ENCODE measurements at places on chromosomes 13 and 19.

GRCh38 chr13:50842990-50843256 is 569 bp downstream of the DLEU7 start:
- DNase-seq, result no peak

GRCh38 chr13:56457535-56458190 is 683.1 kb upstream of the PRR20A start:
- no peak for DNase-seq

DNA sequence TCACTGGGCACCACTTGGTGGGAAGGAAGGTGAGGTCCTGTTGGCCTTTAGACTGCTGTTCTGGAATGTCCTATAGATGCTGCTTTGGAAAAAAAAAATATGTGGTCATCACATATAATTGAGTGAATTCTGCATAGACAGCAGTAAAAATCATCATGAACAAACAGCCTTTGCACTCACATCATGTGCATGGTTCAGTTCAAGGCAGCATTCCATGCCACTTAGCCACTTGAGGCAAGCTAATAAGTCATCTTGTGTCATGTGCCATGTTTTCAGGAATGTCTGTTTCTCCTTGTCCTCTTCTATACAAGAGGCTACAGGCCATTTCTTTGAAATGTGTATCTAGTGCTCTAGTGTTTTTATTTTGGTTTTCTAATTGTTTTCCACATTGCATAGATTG is 43.9 kb upstream of the TSC22D1 start:
- DNase-seq, result no peak

GRCh38 chr13:99353836-99354235 is 46.6 kb upstream of the GPR183 start:
- no peak for DNase-seq

DNA sequence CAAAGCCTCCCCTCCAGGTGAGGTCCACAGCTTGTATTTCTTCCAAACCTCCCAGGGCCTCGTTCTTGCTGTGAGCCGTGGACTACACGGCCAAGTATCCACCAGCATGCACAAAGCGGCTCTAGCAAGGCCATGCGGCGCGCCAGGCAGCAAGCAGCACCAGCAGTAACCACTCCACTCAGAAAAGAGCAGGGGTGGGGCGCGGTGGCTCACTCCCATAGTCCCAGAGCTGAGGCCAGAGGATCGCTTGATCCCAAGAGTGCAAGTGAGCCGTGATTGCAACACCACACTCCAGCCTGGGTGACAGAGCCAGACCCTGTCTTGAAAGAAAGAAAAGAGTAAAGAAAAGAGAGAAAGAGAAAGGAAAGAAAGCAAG is 4.7 kb downstream of the CCDC8 start:
- DNase-seq, result no peak

- no peak for DNase-seq
These were observed 13.8 kb upstream of the MEIS3 start for GRCh38 chr19:47433121-47433520.

GRCh38 chr19:2719920-2720776 is 1.0 kb downstream of the DIRAS1 start:
- no peak for DNase-seq

GRCh38 chr19:49150106-49150943 is 4.9 kb downstream of the HRC start:
- DNase-seq, result no peak

GRCh38 chr13:24459234-24459633 is 53.3 kb downstream of the PARP4 start:
- DNase-seq, result no peak

- no peak for DNase-seq
These were observed 53.3 kb downstream of the TEX26 start for GRCh38 chr13:30985637-30986205.

GRCh38 chr13:52849291-52850071 is 1.0 kb upstream of the PCDH8 start:
- no peak for DNase-seq

DNA sequence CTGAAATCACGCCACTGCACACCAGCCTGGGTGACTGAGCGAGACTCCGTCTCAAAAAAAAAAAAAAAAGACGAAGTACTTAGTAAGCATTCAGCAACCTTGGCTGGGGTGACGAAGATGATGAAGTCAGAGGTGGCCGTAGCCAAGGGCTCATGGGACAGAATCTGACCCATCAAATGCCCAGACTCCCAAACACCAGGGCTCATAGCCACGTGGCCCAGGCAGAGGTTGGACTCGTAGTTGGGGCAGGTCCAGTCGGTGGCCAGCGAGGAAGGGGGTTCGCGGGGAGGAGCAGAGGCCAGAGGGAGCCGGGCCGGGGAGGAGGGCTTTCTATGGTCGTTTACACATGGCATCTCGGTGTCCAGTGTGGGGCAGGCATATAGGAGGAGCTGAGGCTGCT is 52.1 kb upstream of the EHD2 start:
- no peak for DNase-seq

DNA sequence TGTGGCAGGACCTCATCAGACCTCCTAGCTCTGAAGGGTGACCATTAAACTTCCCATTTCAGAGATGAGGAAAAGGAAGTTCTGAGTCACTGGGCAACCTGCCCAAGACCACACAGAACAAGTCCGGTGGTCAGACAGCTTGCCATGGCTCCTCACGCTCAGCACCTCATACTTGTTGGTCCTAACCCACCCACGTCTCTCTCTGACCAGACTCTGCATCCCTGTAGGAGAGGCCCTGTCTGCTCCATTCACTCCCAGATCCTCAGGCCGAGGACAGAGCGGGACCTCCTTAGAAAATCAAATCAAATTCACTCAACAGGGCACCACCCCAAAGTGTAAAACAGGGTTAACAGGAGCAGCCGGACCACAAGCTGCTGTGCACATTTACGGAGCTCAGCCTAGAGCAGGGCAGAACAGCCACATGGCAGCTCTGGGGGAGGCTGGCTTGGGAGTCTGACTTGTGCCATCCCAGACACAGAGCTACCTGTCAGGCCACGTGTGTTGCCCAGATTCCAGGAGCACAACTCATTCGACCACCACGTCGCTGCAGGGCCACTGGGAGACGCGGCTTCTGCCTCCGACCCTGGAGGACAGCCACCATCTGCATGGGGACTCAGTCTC is 1.7 kb downstream of the MIER2 start:
- DNase-seq, result no peak

GRCh38 chr19:17947815-17948513 is 15.1 kb downstream of the CCDC124 start:
- DNase-seq, result peak; percentile 88

DNA sequence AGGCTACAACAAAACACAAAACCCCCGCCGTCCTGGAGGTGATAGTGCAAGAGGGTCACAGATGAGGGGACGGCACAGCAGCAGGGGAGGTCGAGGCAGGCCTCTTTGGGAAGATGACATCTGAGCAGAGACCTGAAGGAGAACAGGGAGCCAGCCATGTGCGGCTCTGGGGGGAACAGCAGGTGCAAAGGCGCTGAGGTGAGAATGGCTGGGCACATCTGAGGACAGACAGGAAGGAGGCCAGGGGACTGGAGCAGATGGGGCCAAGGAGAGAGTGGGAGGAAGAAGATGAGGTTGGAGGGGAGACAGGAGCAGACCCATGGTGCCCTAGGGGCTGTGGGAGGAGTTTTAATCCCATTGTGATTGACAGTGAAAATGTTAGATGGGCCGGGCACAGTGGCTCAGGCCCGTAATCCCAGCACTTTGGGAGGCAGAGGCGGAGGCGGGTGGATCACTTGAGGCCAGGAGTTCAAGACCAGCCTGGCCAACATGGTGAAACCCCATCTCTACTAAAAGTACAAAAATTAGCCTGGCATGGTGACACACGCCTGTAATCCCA is 1.8 kb upstream of the CKM start:
- DNase-seq, result no peak

GRCh38 chr13:105442949-105443699 is 1092.3 kb downstream of the EFNB2 start:
- no peak for DNase-seq

DNA sequence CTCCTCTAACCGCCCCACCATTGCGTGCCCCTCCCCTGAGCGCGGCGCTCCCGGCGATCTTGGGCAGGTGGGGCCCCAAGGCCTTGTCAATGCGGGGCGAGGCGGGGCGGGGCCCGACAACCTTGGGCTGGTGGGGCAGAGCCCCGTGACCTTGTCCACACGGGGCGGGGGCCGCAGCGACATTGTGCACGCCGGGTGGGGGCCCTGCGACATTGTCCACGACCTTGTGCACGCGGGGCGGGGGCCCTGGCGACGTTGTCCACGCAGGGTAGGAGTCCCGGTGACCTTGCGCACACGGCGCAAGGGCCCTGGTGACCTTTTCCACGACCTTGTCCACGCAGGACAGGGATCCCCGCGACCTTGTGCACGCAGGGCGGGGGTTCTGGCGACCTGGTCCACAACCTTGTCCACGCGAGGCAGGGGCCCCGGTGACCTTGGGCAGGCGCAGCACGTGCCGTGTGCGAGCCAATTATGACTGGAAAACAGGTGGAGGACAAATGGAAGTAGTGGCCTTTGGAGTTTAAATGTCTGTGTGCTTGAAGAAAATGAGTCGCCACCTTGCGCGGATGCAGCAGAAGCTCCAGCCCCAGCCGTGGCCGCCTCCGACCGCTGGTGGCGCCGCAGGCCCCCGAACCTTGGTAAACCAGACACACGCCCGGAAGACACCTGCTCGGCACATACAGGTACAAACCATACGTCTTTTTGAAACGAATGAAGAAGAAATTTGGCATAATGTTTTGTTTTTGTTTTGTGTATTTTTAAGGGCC is 62.6 kb downstream of the LATS2 start:
- no peak for DNase-seq

- no peak for DNase-seq
These were observed 28.8 kb upstream of the RCBTB2 start for GRCh38 chr13:48561466-48562235.

- no peak for DNase-seq
These were observed 9.5 kb downstream of the CEBPG start for GRCh38 chr19:33382982-33383381.

DNA sequence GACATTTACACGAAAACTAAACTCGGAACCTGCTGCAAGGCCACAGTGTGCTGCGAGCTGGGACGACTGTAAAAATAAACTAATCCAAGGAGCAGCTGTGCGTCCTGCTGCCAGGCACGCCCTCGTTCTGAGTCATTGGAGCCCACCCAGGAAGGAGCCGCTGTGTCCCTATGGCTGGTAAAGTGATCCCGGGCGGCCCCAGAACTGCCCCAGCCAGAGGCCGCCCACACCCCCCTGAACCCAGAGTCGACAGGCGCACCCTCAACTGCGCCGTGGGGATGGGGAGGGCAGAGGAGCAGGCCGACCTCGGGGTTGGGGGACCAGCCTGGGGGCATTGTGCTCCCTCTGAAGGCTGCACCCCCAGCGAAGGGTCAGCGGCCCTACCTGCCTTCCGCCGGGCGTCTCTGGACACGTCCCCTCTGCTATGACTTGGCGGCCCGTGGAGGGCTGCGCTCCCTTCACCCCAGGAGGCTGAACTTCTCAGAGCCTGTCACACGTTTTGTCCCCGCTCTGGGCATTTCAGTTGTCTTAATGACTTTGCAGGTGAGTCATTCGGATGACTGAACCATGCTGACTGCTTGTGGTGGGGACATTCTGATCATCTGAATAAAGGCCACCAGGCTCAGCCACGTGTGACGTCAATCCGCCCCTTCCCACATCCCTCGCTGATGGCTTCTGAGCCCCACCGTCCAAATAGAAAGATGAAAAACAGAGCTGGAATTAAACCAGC is 42.7 kb downstream of the ADPRHL1 start:
- no peak for DNase-seq

Data from activated CD4-positive, alpha-beta T cell treated with anti-CD3 and anti-CD28 coated beads, Interleukin-2, amount 50 U/mL, for 24 hours (primary cell).